Upper lobe of left lung (tissue), 6 donors: ENCODE measurements at places on chromosomes 7 and 10. TPM values are rescaled to one million over a fixed set of nuclear protein-coding genes. Genes with fewer than 3 reads are reported as not detected.

Gene NUTM2A
- 4.8 TPM for total RNA-seq

Gene TCERG1L
- total RNA-seq = not detected

Gene RAB19
- total RNA-seq = 3.6 TPM

Gene KIAA1217
- 109 TPM for total RNA-seq

Gene SYT15B
- 50.2 TPM for total RNA-seq

Gene PTF1A
- total RNA-seq = not detected

Gene NKX1-2
- not detected for total RNA-seq

Gene CYP2C19
- total RNA-seq = not detected
